ENCODE measurements at places on chromosomes 1 and 21. TPM values are rescaled to one million over a fixed set of nuclear protein-coding genes. Genes with fewer than 3 reads are reported as not detected.

Gene YARS1
- 114 TPM for total RNA-seq

Gene SYT11
- total RNA-seq = 6.9 TPM

Gene SERPINC1
- total RNA-seq = not detected

Gene FAM3B
- not detected for total RNA-seq

Gene FMO5
- 1.3 TPM for total RNA-seq

Gene TEDDM1
- not detected for total RNA-seq

Gene PDZK1
- total RNA-seq = not detected

Gene OR2G2
- total RNA-seq = not detected

Gene A3GALT2
- not detected for total RNA-seq

Gene OR10X1
- not detected for total RNA-seq

Gene IQGAP3
- total RNA-seq = 0.05 TPM

Gene DTL
- total RNA-seq = 1.0 TPM
